H1 (cell line): ENCODE measurements at places on chromosomes 5 and 9.

DNA sequence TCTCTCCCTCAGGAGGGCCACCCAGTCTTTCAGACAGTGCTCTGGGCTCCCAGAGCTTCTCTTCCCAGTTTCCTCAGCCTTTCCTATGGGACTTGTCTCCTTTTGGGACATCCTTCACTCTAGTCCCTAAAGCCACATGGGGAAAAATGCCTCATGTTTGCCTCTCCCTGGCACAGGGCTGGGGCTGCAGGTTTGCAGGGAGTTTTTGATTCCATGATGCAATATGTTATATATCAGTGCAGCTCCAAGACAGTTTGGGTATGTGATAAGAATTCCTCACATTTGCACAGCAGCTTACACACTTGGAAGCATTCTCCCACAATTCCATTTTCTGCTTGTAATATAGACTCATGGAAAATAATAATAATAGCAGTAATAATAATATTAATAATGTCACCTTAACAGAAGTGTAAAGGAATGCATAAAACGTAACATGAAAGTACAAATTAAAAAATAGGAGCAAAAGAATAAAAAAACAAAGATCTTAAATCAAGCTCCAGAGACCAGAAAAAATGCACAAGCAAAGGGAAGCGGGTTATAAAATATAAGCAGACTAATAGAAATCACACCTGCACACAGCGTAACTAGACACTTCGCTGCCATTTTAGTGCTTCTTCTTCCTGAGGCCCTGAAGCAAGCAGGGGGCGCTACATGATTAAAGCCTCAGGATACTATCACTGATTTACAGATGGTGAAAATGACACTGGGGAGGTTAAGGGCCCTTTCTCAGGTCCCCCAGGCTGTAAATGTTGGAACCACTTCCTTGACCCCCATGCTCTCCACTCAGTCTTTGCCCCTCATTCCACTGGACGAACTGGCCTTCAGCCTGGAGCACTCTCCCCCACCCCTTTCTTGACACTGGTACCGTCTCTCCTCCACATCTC, 70.0 kb upstream of the IL17B start:
- no peak for DNase-seq

GRCh38 chr5:102554082-102554481, 55.3 kb upstream of the SLCO6A1 start:
- DNase-seq, result no peak

- peak; percentile 47 for DNase-seq
These were observed 1.8 kb downstream of the KLF4 start for GRCh38 chr9:107487521-107488374.

GRCh38 chr9:88915916-88916315, 75.4 kb upstream of the S1PR3 start:
- DNase-seq, result no peak

- no peak for DNase-seq
These were observed 51.2 kb upstream of the ZNF366 start for GRCh38 chr5:72558383-72558782.

DNA sequence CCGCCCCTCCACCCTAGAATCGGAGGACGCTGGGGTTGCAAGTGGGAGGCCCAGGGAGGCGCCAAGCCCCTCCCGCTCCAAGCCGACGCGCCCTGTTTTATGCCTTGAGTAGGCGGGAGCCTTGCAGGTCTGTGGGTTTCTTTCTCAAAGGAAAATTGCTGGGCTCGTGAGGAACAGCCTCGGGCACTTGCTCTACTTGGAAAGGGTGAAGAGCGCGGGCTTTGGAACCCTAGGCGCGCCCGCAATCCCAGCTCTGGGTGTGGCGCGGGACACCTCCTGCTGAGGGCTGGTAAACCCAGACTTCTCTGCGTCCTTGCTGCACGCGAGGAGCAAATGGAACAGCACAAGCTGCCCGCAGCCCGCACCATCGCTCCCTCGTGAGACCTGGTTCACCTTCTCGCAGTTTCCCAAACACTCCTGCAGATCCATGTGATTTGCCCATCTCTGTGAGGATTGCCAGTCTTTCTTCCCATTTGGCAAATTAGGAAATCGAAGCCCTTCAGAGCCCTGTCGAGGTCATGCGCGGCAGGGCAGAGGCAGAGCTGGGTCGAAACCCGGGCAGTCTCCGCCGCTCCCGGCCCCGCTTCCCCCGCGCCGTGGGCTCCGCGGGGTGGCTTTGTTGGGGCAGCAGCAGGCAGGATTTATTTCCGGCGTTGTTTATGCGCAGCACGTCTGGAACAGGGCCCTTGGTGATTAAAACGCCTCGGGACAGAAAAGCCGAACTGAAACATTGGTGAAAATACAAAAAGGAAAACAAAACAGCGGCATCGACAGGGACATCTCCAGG, 98.4 kb upstream of the CPLX2 start:
- peak; percentile 62 for DNase-seq

DNA sequence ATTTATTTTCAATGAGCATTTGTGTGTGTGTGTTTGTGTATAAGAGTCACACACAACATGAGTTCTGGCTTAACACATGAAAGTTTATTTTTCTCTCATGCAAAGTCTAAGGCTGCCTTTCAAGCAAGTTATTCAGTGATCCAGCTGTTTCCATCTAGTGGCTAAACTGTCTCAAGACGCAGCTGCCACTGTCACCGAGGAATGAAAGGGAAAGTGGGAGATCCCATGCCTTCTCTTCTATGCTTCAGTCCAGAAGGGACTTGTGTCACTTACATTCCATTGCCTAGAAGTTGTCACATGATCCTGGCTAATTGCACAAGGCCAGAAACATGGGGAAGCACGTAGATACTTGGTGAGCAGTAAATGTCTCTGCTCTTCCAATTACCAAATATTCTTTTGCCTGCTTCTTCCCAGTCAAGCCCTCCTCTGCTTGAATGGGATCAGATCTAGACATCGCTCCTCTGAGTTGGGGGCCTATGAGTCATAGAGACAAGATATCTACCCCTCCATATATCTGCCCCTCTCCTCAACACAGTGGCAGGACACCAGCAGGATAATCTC, 30.4 kb upstream of the SLIT3 start:
- no peak for DNase-seq

GRCh38 chr5:117318528-117318927, 743.9 kb upstream of the SEMA6A start:
- peak; percentile 44 for DNase-seq

DNA sequence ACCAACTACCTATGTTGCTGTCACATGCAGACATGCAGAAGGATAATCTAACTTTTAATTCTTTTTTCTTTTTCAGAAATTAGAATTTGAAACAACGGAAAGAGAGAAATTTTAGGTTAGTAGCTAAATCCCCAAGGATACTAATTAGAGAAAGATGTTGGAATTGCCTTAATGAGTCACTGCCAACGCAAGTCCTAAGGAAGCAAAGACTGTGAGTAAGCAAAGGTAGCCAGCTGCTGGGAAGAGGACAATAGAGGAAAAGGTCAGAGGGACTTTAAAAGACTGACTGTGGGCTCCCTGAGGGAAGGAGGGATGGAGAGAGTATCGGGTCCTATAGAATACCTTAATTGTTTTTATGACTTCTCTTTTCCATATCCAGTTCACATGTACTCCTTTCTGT, 461.9 kb upstream of the PAPPA start:
- DNase-seq, result no peak

DNA sequence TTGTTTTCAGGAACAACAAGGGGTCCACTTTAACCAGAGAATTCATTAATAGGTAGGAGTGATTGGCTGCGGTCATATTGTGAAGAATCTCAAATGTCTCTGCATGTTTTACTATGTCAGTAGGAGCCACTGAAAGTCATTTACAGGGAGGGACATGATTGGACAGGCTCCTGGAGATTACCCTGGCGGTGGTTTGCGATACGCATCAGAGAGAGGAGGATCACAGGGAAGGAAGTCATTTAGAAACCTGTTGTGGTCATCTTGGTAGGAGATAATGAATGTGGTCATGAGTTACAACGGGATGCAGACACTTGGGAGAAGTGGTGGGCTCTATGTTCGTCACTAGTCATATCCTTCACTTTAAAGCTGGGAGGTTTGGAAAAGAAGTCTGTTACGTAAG, 262.8 kb downstream of the FAM114A2 start:
- no peak for DNase-seq

DNA sequence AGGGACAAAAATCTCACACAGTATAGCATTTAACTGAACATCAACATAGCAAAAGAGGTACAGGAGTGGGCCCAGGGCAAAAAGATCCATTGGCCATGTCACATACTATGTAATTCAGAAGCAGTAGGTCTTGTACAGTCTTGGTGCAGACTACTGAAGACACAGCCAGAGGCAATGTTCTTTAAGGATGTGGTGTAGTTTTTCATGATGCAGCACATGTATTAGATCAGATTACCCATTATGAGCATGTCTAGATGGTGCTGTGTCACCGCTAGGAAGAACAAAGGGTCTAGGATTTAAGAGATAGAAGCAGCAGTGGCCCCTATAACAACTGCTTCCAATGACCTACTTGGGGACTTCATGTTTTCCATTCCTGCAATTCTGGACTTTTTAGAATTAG, 610.4 kb upstream of the MEF2C start:
- no peak for DNase-seq

DNA sequence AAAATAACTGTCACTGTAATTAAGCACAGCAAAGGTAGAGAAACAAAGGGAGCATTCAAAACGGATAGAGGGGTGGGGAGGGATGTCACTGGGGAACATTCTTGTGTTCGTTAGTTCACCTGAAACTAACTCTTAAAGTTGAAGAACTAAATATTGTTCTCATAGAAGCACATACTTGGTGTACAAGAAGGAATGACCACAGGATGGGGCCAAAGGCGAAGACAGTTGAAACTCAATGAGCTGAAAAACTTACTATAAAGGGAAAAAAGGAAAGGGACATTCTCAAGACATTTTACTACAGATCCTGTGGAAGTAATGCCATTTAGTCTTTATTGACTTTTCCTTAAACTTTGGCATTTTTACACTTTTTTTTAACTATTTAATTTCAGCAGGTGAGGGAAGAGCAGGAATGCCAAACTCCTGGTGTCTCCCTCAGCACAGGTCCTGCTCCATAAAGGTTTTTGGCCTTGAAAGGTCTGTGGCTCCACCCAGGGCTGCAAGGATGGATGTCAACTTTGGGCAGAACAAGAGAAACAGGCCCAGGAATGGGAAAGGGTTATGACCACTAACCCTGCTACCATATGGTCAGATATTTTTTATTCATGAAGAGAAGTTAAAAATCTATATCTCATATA, 197.6 kb upstream of the RASA1 start:
- DNase-seq, result no peak

- DNase-seq, result no peak
These were observed 33.8 kb upstream of the ANXA2R start for GRCh38 chr5:43073597-43074546.

GRCh38 chr9:91967259-91967658, 17.2 kb upstream of the ROR2 start:
- no peak for DNase-seq

DNA sequence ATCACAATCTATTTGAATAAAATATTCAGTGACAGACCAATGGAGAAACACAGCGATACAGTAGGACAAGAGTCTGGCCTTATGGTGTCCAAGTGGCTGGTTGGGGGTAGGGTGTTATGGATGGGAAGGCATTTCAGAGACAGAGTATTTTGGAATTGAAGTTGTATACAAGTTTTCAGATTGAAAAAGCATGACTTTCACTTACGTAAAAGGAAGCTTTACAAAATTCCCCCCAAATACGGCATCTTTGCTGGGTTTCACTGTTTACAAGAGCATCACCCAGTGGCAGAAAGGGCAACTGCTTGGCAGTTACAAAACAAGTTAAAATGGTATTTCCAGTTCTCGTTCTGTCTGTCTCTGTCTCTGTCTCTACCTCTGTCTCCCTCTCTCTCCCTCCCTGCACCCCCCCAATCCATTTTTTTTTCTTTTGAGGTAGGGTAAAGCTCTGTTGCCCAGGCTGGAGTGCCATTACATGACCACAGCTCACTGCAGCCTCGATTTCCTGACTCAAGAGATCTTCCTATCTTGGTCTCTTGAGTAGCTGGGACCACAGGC, 86.2 kb downstream of the PTPN3 start:
- DNase-seq, result no peak

GRCh38 chr5:167633931-167634341, 657.5 kb upstream of the WWC1 start:
- DNase-seq, result no peak

GRCh38 chr5:52204310-52204709, 583.4 kb upstream of the ITGA1 start:
- no peak for DNase-seq

DNA sequence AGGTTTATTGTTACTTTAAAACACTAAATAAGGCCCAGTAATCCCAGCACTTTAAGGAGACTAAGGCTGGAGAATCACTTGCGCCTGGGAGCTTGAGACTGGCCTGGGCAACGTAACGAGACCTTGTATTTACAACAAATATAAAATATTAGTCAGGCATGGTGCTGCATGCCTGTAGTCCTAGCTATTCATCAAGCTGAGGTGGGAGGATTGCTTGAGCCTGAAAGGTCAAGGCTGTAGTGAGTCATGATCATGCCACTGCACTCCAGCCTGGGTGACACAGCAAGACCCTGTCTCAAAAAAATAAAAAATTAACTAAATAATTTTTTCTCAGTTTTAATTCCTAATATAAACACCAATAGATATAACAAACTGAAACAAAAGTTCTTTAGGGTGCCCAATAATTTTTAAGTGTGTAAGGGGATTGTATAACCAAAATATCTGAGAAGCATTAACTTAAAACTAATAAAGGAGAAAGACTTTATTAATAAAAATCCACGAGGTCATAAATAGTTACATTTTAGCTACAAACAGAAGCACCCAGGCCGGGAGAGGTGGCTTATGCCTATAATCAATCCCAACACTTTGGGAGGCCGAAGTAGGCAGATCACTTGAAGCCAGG, 32.7 kb downstream of the FAM13B start:
- no peak for DNase-seq

DNA sequence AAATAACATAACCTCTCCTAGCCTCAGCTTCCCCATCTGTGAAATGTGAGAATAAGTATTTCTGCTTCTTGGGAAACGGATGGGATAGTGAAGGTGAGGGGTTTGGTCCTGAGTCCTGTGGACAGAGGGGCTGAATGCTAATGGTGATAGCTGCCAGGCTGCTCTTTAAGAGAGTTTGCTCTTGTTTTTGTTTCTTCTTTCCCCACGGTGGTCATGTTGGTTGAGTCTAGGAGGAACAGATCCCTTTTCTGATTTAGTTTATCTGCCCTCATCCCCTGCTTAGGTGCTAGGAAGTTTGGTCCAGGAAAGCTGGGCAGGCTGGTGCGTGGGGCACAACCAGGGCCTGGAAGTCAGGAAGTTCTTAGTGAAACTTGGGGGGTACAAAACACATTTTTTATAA, 7.7 kb upstream of the PITX1 start:
- no peak for DNase-seq

DNA sequence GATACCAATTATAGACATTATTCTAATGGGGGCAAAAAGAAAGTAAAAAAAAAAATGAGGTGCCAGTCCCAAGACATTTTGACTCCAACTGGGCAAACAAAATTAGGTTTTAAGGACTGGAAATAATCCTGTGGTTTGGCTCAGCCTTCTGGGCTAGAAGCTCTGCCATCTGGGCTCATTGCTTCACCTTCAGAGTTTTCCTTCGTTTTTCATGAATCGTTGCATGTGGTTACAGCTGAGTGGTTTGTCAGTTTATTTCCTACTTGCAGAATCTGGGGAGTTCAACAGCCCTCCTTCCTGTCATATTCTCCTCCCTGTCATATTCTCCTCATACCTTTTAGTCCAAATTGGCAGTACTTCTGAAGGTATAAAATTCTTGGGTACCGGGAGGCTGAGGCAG, 12.0 kb downstream of the UGT3A2 start:
- DNase-seq, result no peak
